ENCODE measurements at places on chromosomes 3 and 15.

GRCh38 chr3:187242435-187242834, 45.1 kb downstream of the RTP1 start:
- DNase-seq = no peak

- DNase-seq = no peak
These were observed 105.3 kb downstream of the CD47 start for GRCh38 chr3:107985496-107985895.

DNA sequence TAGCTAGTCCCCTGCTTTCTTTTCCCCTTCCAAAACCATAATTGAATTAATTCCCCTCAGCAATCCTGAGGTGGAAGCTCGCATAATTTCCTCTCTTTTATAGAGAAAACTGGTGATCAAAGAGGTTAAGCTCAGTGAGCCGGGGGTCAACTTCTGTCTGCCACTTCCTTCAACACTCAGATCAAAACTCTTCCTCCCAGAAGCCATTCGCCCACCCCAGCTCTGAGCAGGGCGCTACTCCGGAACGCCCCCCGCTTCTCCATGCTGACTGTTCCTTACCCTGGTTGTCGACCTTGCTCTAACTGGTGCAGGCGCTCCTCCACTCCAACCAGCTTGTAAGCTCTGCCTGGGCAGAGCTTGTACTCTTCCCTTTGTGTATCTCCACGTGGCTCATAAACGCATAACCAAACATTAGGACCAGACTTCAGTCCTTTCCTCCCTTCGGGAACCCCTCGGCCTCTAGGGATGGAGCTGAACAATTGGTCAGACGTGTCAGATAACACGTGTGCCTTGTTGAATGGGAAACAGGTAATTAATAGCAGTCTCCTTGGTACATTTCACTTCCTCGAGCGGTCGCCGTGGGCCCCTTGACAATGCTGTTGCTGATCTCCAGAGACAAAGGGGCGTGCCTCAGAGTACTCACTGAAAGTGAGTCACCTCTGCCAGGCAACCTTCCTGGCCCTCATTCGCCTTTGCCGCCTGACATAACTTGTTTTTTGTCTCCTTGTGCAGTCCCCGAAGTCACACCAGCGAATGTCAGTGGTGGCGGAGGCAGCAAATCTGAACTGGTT, 71.8 kb downstream of the IL5RA start:
- DNase-seq = no peak

DNA sequence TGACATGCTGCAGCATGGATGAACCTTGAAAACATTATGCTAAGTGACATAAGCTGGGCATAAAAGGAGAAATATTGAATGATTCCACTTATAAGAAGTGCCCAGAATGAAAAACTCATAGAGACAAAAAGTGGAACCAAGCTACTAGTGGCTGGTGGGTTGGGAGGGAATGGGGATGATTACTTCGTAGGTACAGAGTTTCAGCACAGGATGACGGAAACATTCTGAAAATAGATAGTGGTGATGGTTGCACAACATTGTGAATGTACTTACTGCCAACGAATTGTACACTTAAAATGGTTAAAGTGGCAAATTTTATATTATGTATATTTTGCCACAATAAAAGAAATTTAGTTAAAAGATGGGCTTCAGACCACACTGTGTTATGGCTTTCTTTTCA, 93.6 kb downstream of the RPLP1 start:
- DNase-seq = no peak

DNA sequence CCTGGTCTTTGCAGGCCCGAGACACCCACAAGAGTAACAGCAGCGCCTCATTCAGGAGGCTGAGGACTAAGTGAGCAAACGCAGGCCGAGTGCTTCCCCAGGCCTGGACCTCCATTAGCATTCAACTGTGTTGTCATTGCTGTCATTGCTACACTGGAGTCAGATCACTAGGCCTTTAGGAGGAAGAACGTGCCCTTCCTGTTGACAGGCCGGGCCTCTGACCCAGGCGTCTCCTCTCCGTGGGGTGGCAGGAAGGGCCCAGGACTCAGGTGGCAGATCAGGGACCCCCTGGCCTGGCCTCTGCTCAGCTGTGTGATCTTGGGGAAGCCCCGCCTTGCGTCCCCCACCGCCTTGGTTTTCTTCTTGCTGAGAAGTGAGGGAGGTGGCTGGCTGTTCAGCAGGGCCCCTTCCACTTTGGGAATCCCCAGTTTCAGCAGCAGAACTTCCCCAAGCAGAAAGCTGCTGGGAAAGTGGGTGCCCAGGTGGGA, 19.1 kb downstream of the ZDHHC19 start:
- no peak for DNase-seq

GRCh38 chr15:47743886-47744285, 26.6 kb downstream of the SEMA6D start:
- DNase-seq = no peak
